AG08395 (cell line): ENCODE measurements at places on chromosomes 7 and 10.
A peak's percentile ranks its signal among the peaks of the same experiment; 100 is the strongest.

DNA sequence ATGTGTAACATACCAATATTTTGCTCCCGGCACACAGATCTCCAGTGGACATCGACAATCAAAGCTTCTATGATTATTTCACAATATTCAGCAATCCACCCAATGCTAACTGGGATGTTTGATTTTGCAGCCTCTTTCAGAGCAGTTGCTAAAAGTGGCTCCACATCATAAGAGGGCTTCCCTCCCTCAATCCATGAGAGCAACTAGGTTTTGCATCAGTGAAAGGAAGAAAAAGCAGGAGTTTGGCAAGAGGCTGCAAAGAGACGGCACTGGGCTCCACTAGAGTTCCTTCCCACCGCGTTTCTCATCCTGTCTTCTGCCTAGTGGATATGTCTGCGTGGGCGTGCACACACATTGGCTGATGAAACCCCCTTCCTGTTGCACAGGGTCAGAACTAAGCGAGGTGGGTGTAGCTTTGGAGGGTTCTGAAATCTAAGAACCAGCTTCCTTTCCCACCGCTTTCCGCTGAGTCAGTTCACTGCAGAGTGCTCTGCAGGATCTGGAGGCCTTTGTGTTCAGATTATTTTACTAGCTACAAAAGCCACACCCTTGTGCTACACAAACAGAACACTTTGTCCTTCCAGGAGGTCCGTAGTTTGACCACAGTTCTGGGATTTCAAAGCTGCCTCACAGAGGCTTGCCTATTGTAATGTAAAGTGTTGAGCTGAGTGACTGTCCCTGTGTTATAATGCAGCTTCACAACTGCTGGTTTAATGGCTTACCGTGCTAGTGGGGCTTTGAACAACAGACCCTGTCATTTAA, 28.1 kb downstream of the ARL4A start:
- peak; percentile 54 for DNase-seq

DNA sequence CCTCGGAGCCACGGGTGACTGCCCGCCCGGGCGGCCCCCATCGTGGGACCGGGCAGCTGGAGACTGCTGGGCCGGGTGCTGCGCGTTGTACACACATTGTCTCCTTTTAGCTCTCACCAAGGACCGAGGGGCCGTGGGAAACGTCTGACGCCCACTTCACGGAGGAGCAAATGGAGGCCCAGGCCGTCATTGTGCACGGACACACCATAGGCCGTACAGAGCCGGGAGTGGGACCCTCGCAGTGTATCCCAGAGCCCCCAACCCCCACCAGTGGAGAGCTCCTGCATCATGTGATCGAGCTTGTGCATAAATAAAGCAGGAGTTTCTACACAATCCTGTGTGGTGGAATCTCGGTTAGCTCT, 722 bp downstream of the DENND10 start:
- DNase-seq = no peak

- peak; percentile 31 for DNase-seq
These were observed 36.6 kb downstream of the CNNM1 start for GRCh38 chr10:99365736-99366135.

- DNase-seq = no peak
These were observed 31.6 kb downstream of the ELMO1 start for GRCh38 chr7:37417107-37417474.

DNA sequence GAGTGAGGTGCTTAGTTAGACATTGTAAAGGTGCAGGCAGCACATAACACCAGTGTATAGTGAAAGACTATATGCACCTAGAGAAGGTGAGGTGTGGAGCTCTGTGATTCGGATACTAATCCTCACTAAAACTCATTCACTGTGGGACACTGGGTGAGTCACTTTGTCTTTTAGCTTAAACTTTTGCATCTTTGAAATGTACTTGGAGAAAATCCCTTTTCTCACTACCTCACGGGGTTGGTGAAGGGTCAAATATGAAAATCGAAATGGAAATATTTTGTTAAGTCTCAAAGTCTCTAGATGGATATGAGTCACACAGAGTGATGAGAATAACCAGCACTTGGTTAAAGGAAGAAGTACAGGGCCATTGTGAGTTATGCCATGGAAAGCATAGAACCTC, 38.0 kb downstream of the MDFIC start:
- no peak for DNase-seq

- no peak for DNase-seq
These were observed 126.1 kb downstream of the AOAH start for GRCh38 chr7:36598054-36598674.

DNA sequence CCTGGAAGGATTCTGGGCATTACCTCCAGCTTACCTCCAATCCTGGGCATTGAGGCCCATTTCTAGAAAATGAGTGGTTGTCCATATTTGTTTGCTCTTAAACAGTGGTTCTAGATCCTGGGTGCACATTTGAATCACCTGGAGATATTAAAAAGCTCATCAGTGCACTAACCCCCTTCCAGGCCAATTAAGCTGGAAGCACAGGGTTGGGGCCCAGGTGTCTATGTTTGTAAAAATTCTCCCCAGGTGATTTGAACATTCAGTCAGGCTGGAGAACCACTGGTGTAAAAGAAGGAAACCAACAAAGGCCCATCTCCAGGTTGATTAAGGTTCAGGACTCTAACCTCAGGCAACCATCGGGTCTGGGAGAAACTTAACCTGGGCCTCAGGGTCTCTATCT, 102.6 kb upstream of the NANOS1 start:
- no peak for DNase-seq

- no peak for DNase-seq
These were observed 33.5 kb upstream of the CCDC7 start for GRCh38 chr10:32412499-32412853.

- DNase-seq = peak; percentile 40
These were observed 105.5 kb upstream of the CSTF2T start for GRCh38 chr10:51804866-51805265.

DNA sequence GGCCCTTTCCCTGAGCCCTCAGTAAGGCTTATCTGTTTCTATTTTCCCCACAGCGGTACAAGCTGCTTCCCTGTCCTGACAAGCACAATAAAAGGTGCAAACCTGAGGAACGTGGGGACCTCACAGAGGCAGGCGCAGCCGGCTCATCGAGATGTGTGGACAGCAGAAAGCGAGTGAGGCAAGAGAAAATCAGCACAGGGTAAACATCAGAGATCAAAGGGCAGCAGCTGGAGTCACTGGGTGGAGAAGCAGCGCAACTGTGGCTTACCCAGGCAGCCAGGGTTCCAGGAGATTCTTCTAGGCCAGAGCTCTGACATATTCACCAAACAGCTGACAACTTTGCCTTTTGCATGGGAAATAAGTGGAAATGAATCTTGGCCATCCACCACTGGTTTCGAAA, 212.6 kb downstream of the WDR11 start:
- DNase-seq = no peak

GRCh38 chr10:28425422-28425821, 107.5 kb upstream of the WAC start:
- DNase-seq = no peak

DNA sequence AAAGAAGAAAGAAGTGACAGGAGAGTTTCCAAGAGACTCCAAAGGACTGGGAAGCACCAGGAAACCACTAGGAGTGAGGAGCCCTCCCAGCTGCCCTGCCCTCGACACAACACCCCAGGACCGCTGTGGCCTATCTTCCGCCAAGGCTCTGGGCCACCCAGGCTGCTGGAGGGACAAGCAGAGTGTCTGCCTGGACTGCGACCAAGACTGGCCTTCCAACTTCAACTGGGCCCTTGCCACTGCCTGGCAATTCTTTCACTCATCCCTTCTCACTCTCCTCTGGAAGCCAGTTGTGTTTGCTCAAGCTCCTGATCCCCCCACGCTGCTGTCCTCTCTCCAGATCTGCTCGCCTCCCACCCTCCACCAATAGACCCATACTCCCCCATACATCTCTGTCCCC, 10.2 kb downstream of the KIAA1549 start:
- DNase-seq = no peak

- peak; percentile 86 for DNase-seq
These were observed 20.9 kb downstream of the MAP3K8 start for GRCh38 chr10:30454744-30455510.

DNA sequence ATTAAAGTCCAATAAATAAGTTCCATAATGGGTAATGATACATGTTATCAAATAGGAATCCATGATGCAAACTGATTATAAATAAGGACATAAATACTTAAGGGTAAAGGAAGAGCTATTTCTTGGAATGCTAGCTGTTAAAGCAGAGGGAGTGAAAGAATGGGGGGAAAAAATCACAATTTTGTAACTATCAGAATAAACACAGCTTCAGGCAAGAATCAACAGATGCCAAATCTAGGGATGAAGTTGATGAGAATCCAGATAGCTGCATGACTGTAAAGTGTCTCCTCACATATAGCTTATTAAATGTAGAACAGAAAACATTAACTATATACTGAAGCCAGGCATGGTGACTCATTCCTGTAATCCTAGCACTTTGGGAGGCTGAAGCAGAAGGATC, 4.9 kb downstream of the IPMK start:
- no peak for DNase-seq

GRCh38 chr10:3700531-3701076, 84.4 kb downstream of the KLF6 start:
- no peak for DNase-seq

DNA sequence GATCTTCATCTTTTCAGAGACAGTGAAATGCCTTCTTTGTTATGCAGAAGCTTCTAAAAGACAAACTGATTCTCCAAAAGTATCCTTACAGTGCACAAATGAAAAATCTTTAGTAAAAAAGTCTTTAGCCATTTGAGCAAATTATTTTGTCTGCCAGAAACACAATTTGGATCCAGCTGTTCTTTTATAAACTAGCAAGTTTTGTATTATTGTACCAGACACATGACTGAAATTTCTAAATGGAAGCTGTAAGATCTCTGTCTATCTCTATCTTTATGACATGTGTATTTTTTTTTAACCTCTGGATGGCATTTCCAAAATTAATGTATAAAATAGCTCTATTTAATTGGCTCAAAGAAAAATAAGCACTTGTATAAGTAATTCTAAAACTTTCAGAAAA, 68.3 kb downstream of the VIPR2 start:
- DNase-seq = no peak

- DNase-seq = no peak
These were observed 7.4 kb upstream of the PWWP2B start for GRCh38 chr10:132389433-132390169.

GRCh38 chr7:24510759-24511158, 62.5 kb upstream of the PALS2 start:
- DNase-seq = no peak

DNA sequence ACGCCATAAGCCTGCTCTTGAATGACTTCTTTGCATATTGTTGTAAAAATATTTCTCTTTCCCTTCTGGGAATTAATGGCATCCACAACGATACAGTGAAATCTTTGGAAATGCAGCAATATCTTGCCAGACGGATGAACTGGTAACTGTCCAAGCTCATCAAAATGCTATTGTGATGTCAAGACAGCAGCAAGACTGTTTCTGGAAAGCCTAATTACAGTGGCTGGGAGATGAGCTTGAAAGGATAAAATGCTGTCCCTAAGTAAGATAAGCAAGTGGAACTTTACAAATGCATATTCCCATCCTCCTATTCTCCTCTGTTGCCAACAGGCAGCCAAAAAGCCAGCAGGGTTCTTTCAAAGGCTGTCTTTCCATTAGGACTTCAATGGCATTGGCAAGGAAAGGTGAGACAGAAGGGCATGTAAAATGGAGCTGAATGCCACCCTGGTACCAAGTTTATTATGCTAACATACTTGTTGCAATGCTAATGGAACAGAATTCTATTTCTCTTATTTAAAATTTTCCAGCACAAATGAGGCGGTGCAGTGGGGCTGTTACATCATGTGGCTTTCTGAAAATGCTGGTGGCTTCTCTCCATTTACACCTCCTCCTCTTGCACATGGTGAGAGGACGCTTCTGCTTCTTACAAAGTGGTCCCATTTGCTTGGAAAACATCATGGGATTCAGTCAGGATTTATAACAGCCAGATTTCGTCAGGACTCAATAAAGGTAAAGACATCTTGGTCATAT, 178.3 kb upstream of the PTER start:
- no peak for DNase-seq

GRCh38 chr7:100484673-100485045, 932 bp downstream of the NYAP1 start:
- peak; percentile 1 for DNase-seq
